ENCODE measurements at places on chromosomes 2 and 18. TPM values are rescaled to one million over a fixed set of nuclear protein-coding genes. Genes with fewer than 3 reads are reported as not detected.

DNA sequence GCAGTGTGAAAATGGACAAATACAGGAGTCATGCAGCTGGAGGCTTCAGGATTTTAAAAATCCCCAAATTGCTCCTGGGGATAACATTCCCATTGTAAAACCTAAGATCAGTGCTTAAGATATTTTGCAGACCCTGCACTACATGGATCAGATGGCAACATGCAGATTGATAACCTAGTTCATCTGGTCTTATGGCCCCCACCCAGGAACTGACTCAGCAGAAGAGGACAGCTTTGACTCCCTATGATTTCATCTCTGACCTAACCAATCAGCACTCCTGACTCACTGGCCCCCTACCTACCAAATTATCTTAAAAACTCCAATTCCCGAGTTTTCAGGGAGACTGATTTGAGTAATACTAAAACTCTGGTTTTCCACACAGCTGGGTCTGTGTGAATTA is 20.0 kb downstream of the SRBD1 start:
- no peak for DNase-seq

- no peak for DNase-seq
Measured at GRCh38 chr18:49621301-49621700, 59.4 kb downstream of the LIPG start.

DNA sequence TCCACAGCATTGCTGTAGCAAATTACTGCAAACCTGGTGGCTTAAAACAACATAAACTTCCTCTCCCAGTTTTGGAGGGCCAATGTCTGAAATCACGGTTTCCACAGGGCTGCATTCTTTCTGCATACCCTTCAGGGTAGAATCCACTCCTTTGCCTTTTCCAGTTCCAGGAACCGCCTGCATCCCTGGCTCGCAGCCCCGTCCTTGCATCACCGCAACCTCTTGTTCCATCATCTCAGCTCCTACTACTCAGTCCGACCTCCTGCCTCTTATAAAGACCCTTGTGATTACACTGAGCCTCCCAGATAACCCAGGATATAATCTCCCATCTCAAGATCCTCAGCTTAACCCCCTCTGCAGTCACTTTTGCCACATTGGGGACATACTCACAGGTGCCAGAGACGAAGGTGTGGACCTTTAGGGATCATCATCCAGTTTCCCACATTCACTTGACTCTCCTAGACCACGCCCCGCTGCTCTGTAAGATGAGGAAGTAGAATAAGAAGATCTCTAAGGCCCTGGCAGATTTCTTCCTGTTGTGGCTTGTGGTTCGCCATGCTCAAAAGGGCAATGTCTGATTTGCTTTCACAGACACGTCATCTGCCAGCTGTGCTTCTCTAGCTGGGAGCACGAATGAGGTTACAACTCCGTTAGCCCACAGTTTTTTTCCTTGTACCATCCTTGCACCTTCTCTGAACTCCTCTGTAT is 103.6 kb upstream of the AGAP1 start:
- DNase-seq, result no peak

- no peak for DNase-seq
Measured at GRCh38 chr2:236402033-236402790, 138.0 kb upstream of the ASB18 start.

GRCh38 chr2:64126601-64127000 is 17.6 kb downstream of the PELI1 start:
- no peak for DNase-seq

- peak; percentile 70 for DNase-seq
Measured at GRCh38 chr2:43212931-43213330, 13.5 kb downstream of the ZFP36L2 start.

GRCh38 chr2:151762694-151763093 is 28.4 kb upstream of the NEB start:
- no peak for DNase-seq

DNA sequence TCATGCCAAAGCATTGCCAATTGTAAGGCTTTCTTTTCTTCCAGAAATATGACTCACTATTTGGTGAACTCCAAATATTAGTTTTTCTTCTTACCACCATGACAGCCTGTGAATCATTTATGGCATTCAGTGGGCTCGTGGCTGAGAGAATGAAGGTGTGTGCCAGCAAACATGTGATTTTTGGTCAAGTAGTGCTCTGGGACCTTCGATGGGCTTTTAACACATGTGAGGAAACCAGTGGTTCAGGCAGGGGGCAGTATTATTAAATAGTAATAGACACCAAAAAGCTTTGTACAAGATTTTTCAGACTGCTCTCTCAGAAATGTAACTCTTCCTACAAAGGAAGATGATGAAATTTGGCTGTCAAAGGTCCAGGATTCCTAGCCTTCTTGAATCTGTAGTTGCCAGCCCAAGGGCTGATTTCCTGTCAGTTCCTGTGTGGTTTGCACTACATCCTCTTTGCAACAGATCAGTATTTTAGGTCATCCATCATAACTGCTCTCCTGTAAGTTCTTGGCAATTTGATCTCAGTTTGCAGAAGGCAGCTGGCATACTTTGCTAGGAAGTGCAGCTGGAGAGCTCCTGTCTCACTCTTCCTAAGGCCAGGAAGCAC is 64.3 kb downstream of the BABAM2 start:
- no peak for DNase-seq

GRCh38 chr18:47184419-47185050 is 8.4 kb upstream of the IER3IP1 start:
- no peak for DNase-seq

DNA sequence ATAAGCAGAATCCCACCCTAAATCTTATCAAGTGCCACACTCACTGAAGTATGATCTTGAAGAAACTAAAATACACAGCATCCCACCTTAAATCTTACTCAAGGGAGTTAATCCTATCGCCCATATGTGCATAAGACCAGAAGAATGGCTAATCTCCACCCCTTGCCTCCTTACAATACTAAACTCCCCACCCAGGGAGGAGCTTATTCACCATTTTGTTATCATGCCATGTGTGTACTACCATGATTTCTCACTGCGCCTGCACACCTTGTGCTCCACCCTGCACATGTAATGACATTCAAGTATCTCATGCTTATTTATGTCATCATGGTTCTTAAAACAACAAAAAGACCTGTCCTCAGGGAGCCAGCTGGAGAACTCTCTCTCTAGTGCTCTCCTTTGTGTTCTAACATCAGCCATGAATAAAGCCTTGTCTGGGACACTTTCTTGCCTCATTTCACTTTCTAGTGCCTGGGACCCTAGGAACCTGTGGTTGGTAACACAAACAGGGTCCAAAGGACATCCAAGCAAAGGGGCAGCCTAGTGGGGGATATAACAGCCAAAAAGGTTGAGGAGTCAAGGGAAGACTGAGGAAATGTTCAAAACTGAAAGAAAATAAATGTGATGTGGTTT is 87.4 kb downstream of the SLC66A3 start:
- no peak for DNase-seq

DNA sequence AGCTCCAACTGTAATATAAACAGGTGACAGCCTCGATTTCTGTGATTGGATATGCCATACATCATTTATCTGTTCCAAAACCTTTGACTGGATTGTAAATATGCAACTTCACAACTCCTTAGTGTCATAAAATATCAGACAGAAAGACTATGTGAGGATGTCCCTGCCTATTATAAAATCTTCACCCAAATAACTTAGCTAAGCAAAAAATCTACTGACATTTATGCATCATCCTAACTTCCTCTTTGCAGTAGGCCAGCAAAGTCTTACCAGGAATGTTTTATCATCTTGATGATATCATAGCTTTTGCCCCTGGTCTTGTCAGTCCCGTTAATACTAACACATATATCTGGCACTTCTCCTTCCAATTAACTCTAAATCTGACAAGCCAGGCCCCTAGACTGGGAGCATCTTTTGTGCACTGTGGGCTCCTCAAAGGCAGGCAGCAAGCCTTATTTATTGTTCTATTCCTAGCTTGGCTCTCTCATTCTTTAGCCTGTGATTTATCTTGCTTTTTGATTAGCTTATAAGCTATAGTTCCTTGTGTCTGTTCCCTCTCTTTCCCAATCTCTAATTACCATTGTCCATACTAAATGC is 356.5 kb upstream of the HNMT start:
- DNase-seq, result no peak

- no peak for DNase-seq
Measured at GRCh38 chr2:167103028-167103756, 214.9 kb downstream of the XIRP2 start.

GRCh38 chr18:39215920-39216319 is 1650.3 kb upstream of the CELF4 start:
- no peak for DNase-seq

DNA sequence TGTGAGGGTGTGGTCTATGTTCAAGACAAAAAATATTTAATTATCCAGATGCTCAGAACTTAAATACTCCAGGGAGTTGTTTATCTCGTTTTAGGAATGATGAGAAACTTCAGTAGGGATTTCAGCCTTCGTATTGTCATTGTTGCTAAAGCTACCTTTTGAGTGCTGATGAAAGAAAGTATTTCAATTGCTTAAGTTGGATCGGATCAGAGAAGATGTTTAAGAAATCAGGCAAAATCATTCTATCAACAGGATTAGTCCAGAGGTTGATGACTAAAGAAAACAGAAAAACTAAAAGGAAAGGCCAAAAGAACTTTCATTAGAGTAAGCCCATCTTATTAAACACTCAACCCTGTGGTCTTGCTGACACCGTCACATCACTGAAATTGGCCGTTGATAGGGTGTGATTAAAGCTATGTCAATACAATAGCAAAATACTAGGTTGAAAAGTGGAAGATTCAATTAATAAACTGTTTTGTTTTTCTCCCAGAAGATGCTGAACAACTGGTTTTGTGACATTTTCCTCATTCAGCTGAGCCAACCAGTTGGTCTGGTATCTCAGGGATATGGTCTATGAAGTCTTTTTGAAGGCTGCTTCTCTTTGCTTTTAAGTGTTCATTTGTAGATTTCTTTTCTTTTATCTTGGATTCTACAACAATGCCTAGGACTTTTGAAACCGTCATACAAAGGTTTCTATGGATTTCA is 551.7 kb downstream of the SLC4A3 start:
- DNase-seq, result no peak

DNA sequence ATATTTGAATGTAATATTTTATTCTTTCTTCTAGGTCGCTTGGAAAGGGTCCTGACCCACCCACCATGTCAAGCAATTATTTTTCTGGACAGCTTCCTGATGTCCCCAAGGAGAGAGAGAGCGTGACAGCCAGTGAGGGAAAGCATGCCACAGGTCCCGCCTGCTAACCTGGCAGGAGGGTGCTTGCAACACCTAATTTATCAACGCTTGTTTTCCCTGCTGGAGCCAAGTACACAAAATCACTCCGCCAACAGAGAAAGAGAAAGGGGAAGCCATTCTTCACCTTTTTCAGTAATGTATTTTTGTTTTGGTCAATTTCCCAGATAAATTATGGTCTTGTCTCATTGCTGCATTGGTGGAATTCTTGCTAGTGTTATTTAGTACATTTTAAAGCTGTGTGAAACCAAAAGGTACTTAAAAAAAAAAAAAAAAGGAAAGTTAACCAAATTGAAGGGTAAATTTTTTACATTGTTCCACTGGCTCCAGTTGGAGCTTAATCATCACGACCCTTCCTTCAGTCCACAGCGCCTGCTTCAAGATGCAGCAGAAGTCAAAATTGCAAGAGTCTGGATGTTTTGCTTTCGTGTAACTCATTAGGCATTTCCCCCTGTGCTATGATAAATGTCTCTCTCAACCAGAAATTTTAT is 88.5 kb upstream of the COPS8 start:
- DNase-seq, result no peak

GRCh38 chr2:73927344-73927743 is 664 bp downstream of the DGUOK start:
- no peak for DNase-seq

- no peak for DNase-seq
Measured at GRCh38 chr18:78975292-78975691, 4.3 kb upstream of the SALL3 start.

DNA sequence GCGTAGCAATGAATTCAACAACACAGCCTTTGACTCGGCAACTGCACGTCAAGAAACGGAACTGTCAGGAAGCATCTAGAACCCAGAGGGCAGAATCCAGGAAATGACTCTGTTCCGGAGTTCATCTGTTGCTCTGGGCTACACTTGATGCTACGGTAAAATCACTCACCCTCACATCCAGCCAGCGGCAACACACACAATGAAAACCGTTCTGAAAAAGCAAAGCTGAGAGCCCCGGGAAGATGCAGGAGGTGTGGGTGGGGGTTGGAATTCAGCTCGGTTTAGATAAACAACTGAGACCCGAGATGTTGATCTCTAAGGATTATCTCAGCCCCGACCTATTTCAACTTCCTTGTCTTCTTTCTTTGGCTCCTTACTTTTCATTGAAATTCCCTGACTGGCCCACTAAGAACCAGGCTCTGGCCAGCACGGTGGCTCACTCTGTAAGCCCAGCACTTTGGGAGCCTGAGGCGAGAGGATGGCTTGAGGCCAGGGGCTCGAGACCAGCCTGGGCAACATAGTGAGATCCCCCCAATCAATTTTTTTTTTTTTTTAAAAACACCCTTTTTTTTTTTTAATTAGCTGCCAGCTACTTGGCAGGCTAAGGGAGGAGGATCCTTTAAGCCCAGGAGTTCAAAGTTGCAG is 13.3 kb upstream of the RAB17 start:
- no peak for DNase-seq

- no peak for DNase-seq
Measured at GRCh38 chr18:12531749-12532148, 124.0 kb downstream of the PRELID3A start.

- no peak for DNase-seq
Measured at GRCh38 chr18:25075783-25076182, 276.2 kb downstream of the ZNF521 start.

GRCh38 chr2:192151853-192152252 is 42.9 kb downstream of the TMEFF2 start:
- no peak for DNase-seq

DNA sequence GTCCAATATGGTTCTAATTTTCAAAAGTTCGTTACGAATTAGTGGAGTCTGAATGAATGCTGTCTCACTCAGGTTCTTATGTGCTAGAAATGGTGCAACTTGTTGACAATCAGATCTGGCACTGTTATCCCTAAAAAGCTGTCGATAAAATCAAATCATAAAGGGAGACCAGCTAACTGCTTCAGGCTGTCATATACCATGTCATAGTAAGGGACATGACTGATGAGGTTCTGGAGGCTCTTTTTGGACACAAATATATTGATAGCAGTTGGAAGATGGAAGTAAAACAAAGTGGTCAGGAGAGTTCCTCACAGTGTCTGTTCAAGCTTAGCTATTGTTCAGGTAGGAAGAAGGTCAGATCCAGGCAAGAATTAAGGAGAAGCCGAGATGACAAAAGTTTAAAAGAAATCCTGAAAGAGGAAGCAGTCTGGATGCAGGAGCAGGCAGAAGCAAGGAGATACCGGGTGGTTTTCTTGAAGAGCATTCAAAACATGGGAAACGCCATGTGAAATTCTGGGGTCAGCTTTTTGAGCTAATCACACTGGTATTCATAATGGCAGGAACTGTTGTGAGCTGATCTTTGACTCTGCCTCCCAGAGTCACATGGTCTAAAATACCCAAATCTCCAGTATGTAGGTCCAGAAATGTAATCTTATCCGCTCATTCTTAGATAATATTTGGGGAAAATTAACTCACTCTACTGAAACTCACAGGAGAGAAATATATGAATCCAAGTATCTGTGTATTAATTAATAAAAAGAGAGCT is 9.4 kb upstream of the CAVIN2 start:
- DNase-seq, result no peak

GRCh38 chr2:17115466-17115865 is 402.8 kb downstream of the RAD51AP2 start:
- no peak for DNase-seq

- DNase-seq, result no peak
Measured at GRCh38 chr2:168920504-168921157, 19.5 kb downstream of the G6PC2 start.

ATP6V1C2 gene
- 1.9 TPM for total RNA-seq

MROH2A gene
- total RNA-seq, result not detected

GALNT5 gene
- total RNA-seq, result 0.30 TPM

CGREF1 gene
- total RNA-seq, result 0.84 TPM

PPP1R1C gene
- 24.0 TPM for total RNA-seq

SNORC gene
- 0.46 TPM for total RNA-seq

TWIST2 gene
- 2.6 TPM for total RNA-seq

CFAP53 gene
- total RNA-seq, result not detected

Measured in Right ventricle myocardium inferior (tissue), 1 donor.